Activated CD8-positive, alpha-beta T cell treated with anti-CD3 and anti-CD28 coated beads for 36 hours (primary cell): ENCODE measurements at places on chromosomes 2 and 18. TPM values are rescaled to one million over a fixed set of nuclear protein-coding genes. Genes with fewer than 3 reads are reported as not detected.

DNA sequence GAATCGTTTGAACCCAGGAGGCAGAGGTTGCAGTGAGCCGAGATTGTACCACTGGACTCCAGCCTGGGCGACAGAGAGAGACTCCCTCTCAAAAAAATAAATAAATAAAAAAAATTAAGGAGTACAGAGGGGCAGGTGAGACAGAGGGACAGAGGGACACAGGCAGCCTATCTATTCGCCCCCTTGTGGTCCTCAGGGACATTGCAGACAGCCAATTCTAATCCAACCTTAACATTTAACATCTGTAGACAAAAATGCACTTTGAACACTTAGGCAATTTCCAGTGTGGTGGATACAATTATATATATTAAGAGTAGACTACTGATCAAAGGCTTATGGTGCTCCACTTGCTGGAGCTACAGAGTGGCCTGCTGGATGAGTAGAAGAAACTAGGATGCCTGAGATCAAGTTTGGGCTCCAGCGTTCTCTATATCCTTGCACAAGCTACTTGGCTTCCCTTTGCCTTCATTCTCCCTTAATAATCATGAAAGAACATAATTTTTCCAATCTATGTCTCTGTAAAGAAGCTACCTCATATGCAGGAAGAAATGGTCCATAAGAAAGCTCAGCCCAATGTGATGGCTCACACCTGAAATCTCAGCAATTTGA is 8.2 kb upstream of the SMARCAL1 start:
- peak; percentile 65 for DNase-seq

GRCh38 chr2:20080839-20081415 is 29.5 kb upstream of the LAPTM4A start:
- no peak for DNase-seq

GRCh38 chr18:61546590-61546989 is 213.4 kb downstream of the CDH20 start:
- DNase-seq, result no peak

DNA sequence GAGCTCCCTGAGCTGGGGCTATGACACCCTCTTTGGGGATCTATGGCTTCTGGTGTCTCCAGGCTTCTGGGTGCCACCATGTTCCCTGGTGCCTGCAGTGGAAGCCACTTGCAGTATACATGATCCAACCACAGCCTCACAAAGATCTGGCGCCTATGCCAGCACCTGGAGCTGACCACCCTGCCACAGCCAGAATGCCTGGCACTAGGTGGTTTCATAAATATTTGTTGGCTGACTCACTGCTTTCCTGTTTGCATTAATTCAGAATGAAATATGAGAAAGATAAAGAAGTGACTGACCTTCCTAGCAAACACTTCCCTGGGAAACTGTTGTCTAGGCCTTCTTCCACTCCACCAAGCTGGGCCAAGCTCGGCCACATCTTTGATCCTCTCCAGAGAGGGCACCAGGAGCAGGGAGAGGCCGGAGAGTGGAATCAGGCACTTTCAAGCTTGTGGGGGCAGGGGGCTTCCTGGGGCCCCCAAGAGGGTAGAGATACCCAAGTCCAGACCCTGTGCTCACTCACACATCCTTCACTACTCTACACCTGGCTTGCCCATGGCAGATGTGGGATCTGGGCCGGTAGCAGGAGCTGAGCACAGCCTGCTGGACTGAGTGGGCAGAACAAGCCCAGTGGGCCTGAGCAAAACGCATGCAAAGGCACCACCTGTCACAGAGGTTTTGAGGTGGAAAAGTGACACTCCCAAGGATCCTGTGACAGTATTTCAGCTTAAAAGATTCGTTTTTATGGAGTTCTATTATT is 565.7 kb downstream of the SLC4A3 start:
- no peak for DNase-seq

- no peak for DNase-seq
Measured at GRCh38 chr18:75125382-75126331, 83.3 kb downstream of the PTGR3 start.

- no peak for DNase-seq
Measured at GRCh38 chr18:21406116-21406515, 164.1 kb downstream of the GREB1L start.

- no peak for DNase-seq
Measured at GRCh38 chr2:152648336-152648735, 68.9 kb downstream of the PRPF40A start.

- no peak for DNase-seq
Measured at GRCh38 chr18:12165038-12165768, 71.6 kb downstream of the ANKRD62 start.

DNA sequence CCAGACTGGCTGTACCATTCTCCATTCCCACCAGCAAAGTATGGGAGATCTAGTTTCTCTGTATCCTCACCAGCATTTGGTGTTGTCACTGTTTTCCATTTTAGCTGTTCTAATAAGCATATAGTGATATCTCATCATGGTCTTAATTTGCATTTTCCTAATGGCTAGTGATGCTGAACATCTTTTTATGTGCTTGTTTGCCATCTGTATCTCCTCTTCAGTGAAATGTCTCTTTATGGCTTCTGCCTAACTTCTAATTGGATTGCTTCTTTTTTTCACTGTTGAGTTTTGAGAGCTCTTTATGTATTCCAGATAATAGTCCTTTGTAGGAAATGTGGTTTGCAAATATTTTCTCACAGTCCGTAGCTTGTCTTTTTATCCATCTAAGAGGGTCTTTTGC is 18.9 kb upstream of the BIN1 start:
- no peak for DNase-seq

DNA sequence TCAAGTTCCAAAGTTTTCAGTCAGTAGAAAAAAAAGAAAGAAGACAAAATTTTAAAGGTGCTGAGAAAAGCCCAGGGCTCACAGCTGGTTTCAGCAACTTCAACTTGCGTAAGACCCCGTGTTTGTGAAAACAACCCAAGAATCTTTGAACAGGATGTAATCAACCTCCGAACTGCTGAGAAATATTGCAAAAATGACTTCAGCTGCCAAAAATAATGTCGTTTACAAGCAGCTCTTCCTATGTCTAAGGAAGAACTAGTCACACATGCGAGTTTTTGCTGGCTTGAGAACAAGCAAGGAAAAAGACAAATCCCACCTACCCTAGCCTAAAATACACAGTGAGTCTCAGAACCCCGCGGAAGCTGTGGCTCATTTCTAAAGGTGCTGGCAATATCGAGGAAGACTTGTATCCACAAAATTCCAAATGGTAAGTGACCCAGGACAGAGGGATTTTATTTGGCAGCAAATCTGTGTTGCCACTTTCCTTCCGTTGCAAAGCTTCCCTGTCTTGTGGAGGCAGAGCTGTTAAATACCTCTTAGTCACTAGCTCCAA is 59.8 kb upstream of the SLC8A1 start:
- DNase-seq, result no peak

CYP27A1 gene
- total RNA-seq, result 0.18 TPM

GPR75 gene
- total RNA-seq, result 1.2 TPM

UGT1A8 gene
- not detected for total RNA-seq

LRRTM1 gene
- not detected for total RNA-seq

CAPN14 gene
- 0.59 TPM for total RNA-seq
